ENCODE measurements at places on chromosomes 16 and 17.

DNA sequence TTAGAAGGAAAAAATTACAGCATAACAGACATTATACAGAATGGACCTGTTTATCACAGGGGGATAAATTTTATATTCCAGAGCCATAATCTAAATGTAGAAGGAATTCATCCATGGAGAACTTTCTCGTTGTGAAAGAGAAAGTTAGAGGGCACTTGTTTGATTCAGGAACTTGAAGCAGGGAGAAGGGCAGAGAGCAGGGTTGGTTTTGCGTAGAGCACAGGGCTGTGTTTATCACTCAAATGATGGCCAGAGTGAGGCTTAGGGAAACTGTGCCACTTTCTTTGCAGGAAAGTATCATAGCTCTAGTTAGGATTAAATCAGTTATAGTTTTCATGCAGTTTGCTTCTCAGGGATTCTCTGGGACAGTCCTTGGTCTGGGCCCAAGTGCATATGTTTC is 29.1 kb upstream of the MED13 start:
- no peak for DNase-seq

- DNase-seq, result no peak
These were observed 12.1 kb downstream of the NT5M start for GRCh38 chr17:17315142-17315821.

- no peak for DNase-seq
These were observed 57.7 kb downstream of the ZNF778 start for GRCh38 chr16:89275284-89275584.

DNA sequence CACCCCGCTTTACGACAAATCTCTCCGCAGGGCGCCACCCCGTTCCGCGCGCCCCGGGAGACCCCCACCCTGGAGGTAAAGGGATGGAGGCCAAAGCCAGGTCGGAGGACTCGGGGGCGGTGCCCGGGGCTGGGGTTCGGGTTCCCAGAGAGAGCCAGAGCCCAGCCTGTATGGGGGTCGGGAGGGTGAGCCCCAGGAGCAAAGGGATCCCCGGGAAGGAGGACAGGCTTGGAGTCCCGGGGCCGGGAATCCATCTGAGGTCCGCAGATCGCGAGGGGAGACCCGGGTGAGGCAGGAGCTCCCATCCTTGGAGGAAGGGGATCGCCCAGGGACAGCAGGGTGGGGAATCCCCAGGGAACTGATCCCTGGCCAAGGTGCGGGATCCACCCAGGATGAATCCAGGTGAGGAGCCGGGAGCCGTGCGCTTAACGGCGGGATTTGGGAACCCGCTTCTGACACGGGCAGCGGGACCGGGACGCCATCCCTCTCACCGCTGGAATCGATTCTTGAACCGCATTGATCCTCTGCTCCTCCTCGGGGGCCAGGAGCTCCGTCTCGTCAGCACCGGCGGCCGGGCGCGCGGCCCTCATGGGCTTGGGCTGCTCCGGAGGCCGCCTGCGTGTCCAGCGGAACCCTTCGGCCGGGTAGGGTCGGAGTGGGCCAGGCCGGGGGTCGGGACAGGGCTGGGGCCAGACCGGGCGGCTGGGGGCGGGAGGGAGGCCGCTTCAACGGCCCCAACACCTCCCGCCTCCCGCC is at the start of gene MMD:
Gene MMD, minus strand, starts transcription at position 657 of the 756 bp plus-strand sequence. Its CDS starts 140 bp downstream, at position 517.
- no peak for DNase-seq

GRCh38 chr16:695355-696089 is 5.3 kb upstream of the WDR24 start:
- peak; percentile 76 for DNase-seq

DNA sequence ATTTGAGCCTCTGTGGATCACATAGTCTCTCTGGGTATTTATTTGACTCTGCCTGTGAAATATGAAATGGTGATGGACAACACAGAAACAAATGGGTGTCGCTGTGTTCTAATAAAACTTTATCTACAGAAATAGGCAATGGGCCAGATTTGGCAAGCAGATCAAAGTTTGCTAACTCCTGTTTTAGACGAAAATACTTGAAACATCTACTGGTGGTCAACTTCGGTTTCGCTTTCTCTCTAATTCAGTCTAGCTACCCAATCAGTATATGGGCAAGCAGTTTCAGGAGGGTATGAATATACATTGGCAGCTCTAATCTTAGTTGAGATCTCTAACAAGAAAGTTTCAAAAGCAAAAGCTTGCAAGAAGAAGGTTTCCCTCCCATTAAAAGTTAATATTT is 60.1 kb upstream of the DYNLRB2 start:
- no peak for DNase-seq

GRCh38 chr16:65786916-65787315 is 579.6 kb upstream of the CDH5 start:
- no peak for DNase-seq

DNA sequence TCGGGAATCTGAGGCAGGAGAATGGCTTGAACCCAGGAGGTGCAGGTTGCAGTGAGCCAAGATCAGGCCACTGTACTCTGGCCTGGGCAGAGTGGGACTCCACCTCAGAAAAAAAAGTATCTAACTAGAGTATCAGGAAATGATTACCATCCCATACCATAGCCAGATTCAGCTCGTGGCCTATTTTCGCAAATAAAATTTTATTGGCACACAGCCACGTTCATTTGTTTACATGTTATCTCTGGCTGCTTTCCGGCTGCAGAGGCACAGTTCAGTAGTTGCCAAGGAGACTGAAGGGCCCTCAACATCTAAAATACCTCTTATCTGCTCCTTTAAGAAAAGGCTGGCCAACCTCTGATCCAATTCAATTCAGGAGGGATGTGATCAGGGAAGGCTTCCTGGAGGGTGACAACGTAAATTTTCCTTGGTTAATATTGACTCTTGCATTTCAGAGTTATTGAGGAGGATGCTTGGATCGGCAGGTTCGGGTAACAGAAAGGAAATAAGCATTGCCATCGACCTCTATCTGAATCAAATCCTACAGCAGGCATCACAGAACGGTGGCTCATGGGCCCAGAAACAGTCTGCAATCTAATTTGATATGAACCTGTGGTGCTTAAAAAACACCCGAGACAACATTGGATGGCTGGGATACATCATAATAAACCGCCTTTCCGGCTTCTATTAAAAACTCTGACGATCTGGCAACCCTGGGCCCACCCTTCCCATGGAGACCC is 73.8 kb downstream of the XYLT1 start:
- peak; percentile 83 for DNase-seq

GRCh38 chr16:48300391-48300856 is 53.1 kb upstream of the ABCC11 start:
- no peak for DNase-seq

DNA sequence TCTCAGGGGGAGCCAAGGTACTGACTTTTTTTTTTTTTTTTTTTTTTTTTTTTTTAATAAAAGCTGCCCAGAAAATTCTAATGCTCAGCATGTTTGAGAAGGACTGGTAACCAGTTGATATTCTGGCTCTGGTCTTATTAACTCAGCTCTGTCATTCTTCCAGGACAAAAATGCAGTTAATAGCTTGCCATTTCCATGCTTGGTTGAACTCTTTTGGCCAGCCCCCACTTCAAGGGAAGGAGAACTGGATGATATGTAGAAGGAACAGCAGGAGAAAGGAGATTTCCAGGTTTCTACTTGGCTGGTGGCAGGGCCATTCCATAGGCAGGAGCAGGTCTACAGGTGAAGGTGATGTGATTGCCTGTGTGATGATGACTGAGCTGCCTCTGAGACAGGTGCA is 59.2 kb upstream of the TANC2 start:
- no peak for DNase-seq

DNA sequence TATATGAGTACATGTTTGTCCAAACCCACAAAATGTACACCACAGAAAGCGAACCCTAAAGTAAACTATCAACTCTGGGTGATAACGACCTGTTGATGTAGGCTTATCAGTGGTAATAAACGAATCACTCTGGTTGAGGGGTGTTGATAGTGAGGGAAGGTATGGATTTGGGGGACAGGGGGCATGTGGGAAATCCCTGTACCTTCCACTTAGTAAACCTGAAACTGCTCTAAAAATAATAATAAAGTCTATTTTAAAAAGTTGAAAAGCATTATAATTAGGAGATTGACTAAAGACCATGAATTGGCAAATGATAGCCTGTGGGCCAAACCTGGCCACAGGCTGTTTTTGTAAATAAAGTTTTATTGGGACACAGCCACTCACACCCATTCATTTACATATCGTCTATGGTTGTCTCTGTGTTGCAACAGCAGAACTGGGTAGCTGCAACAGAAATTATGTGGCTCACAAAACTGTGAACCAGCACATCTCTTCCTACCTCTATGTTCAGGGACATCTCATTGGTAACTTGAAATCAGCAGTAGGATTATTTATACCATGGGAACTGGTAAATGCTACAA is 85.5 kb upstream of the CDYL2 start:
- DNase-seq, result no peak

DNA sequence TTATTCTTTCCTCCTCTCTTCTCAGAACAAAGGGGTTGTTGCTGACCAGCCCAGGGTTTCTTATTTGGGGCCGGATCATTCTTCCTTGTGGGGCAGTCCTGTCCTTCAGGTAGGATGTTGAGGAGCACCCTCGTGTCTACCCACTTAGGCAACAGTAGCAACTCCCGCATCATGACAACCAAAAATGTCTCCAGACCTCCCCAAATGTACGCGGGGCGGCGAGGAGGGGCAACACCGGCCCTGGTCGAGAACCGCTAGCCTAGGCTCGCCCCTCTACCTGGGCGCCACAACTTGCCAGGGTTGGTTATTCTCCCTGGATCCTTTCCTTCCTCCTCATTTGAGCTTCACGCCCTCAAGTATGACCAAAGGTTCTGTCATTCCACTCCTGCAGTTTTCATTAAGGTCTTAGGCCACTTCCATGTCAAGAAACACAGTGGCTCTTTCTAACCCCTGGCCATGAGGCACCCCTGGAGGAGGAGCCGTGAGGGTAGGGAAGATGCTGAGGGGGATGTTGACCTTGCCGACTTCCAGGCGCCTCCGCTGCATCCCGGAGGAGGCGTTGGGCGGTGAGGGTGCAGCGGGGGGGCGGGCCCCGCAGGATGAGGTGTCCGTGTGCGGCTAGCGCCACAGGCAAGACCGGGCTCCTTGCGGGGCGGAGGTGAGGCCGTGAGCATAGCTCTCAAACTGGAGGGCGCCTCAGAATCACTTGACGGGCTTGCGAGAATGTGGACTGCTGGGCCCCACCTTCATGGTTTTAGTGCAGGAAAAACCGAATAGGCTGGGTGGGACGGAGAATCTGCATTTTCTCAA is 712 bp upstream of the SPECC1 start:
- DNase-seq, result no peak

- DNase-seq, result no peak
These were observed 33.7 kb downstream of the MYO18A start for GRCh38 chr17:29146369-29146972.

DNA sequence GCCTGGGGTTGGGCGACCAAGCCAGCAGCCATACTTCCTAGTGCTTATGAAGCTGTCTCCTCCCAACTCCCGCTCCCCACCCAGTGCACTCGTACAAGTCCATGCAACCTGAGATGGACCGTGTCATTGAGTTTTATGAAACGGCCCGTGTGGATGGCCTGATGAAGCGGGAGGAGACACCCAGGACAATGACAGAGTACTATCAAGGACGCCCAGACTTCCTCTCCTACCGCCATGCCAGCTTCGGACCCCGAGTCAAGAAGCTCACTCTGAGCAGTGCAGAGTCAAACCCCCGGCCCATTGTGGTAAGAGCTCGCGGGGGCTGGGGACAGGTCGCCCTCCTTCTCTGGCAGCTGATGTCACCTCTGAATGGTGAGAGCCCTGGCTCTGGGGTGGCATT is 11.0 kb upstream of the KATNB1 start:
- DNase-seq, result no peak

GRCh38 chr17:31453896-31454295 is 62.4 kb downstream of the RAB11FIP4 start:
- no peak for DNase-seq

DNA sequence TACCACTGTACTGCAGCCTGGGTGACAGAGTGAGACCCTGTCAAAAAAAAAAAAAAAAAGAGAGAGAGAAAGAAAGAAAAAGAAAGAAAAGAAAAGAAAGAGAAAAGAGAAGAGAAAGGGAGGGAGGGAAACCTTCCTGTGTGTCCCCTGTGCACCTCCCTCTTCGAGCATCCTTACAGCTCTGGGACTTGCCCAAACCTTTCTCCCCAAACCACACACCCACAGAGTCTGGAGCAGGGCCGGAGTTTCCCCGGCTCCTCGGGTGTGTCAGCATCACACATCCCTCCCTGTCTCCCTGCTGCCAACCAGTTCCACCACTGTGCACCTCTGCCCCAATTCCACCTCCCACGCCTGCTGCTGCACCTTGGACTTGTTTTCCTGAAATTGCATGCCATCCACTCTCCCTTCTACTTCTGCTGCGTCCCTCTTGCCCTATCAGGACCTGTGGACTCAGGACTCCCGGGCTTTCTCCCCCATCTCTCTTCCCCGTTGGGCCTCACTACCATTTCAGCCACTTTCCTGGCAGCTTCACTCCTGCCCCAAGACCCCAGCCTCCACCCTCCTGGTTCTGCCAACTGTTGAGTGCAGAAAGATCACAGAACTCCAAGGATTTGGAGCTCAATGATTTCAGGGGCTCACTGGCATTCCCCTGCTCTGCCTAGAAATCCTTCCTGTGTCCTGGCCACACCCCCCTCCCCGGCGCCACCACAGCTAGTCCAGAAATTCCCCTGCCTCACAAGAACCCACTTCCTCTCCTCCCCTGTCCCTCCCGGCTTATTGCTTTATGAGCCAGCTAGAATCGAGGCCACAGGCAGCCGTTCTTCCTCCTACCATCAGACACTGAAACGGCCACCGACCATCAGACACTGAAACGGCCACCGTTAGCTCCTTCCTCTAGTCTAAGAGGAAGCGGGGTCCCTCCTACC is 3.7 kb upstream of the CDK3 start:
- DNase-seq, result peak; percentile 51

- DNase-seq, result no peak
These were observed 18.5 kb downstream of the MAPK8IP3 start for GRCh38 chr16:1724491-1724890.

DNA sequence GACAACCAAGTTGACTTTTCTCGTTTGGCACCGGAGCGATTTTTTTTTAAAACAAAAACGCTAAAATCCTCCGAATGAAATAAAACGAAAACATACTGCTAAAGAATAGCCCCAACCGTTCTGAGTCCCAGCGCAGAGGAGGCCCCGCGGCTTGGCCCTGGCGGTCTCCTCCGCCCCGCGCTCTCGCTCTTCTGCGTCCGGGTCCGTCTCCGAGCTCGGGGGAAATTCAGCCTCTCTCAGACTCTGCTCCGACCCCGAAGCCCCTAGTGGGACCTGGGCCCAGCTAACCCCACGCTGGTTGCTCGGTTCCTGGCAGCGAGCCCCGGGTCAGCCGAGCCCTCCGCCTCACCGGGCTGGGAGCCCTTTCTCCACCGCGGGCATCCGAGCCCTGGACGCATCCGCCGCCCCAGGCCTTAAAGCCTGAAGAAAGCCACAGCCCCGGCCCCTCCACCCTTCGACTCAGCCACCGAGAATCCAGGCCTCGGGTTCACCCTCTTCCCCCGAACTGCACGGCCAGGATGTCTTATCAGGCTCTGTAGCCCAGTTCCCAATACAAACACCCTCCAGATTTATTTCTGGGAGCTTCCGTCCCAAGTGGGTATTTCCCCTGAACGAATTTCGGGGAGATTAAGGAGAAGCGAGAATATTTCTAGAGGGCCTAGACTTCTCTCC is 1.2 kb downstream of the TBX2 start:
- DNase-seq, result no peak

Measured in CD4-positive, alpha-beta T cell treated with Interleukin-21 for 1 hour (primary cell).